Stimulated activated CD8-positive, alpha-beta memory T cell treated with anti-CD3 and anti-CD28 coated beads, Interleukin-7, amount 100 ng/mL, for 24 hours (primary cell): ENCODE measurements at places on chromosomes 5 and 9.

DNA sequence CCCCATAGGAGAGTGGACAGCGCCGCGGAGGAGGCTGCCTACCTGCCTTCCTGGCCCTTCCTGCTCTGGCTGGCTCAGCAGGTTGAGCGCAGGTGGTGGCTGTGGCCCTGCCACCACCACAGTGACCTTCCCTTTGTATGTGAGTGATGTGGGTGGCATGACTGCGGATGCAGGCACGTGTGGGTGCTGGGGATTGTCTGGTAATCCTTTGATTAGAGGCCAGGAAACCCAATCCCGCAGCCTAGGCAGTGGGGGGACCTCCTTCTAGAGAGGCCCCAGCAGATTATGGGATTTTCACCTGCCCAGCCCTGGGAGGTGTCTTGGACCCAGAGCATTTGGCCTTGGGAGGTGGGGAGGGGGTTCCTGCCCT is 16.5 kb downstream of the RXRA start:
- DNase-seq, result no peak

DNA sequence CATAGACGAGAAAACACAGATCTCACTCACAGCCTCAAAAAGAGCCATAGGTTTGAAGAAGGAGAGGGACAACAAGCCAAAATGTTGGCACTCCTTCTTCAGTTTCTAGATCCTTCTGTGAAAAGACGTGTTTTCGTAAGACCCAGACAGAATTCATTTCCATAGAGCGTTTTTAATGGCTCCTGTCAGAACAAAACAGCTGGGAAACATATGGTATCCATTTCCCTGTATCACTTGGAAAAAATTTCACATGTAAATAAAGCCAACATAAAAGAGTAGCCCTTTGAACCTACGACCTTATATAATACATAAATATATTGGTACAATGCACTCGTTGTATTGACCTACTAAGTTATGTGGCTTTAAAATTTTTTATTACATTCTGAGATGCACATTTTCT is 108.1 kb downstream of the SNCAIP start:
- no peak for DNase-seq

GRCh38 chr9:120663380-120663779 is 50.9 kb downstream of the MEGF9 start:
- no peak for DNase-seq

DNA sequence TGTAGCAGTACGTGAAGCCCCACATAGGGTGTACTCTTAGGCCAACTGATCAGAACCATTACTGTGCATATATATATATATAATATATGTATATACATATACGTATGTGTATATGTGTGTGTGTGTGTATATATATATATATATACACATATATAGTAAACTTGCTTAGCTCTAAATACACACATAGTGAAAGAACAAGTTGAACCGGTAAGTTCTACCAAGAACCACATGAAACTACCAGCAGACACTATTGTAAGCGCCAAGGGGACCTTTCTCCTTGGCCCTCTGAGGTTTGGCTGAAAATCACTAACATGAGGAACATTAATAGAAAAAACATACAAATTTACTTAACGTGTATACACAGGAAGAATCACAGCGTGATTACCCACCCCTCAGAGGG is 1.8 kb upstream of the TARS1 start:
- no peak for DNase-seq

DNA sequence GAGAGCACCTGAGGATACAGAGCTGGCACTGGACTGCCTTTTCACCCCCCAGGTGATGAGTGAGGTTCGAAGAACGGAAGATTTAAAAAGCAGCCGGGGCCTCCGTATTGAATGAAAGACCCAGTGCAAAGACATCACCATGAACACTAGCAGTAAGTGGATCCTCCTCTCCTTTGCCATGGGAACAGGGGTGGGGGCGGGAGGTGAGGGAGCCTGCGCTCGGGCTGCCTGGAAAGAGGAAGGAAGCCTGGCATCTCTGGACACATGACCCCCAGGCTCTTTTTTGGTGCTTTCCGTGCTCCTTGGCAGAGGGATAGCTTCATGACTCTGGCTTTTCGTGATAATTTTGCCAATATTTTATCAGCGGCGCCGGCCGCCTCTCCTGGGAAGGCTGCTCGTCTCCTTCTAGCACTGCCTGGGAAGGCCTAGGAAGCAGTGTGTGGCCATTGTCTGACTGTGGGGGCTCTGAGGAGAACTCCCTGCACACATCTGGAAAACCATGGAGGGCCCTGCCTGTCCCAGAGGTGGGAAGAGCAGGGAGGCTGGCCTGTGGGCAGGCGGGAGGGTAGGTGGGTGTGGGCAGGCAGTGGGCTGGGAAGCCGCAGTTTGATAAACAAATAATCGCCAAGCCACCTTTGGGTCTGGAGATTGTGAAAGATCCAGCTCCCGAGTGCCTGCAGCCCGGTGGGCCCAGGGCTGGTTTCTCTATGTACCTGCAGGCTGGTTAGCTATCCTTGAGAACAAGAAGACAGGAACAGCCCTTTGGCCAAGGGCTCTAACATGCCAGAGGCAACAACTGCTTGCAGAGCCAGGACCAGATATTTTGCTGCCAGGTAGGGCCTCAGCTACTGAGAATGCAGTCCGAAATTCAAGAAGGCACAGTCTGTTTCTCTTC is 911 bp downstream of the ABLIM3 start:
- no peak for DNase-seq

GRCh38 chr9:111423389-111423788 is 60.8 kb downstream of the ECPAS start:
- no peak for DNase-seq

DNA sequence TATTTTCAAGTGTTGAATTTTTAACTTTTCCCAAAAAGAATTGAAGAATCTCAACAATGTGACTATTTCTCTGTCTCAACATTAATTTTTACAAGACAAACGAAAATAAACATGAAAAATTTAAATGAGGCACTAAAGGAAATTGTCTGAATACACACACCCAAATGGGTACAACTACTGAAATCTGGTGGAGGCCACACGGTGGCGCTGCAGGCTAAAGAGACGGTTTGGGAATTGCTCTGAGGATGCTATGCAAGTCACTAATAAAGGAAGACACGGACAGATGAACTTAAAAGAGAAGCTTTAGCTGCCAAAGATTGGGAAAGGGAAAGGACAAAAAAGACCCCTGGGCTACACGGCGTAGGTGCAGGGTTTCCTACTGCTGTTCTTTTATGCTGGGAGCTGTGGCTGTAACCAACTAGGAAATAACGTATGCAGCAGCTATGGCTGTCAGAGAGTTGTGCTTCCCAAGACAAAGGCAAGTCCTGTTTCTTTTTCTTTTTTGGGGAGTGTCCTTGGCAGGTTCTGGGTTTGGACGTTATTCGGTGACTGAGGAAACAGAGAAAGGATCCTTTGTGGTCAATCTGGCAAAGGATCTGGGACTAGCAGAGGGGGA is at the start of gene PCDHB10:
PCDHB10 (plus strand) TSS at position 244 of the 616 bp plus-strand sequence; CDS start at position 444, 200 bp downstream.
- DNase-seq, result no peak

DNA sequence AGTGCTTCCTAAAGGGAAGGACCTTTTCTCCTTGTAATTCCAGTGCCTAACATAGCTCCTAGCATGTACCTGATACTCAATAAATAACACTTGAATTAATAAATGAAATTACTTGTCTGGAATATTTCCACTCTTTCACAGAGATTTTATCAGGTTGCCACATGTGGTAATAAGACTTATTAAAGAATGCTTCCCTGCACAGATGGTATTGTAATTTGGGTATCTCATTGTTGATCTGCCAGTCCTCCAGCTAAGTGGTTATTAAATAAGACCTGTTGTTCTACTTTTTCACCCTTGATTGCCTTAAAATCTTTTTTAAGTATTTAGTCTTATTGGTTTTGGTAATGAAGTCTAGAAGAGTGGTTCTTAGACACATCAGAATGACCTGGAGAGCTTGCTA is 28.1 kb upstream of the CETN3 start:
- no peak for DNase-seq

- DNase-seq, result no peak
These were observed 482 bp downstream of the TESK1 start for GRCh38 chr9:35605351-35606137.

- DNase-seq, result no peak
These were observed 84.6 kb downstream of the CEMIP2 start for GRCh38 chr9:71683598-71684235.

DNA sequence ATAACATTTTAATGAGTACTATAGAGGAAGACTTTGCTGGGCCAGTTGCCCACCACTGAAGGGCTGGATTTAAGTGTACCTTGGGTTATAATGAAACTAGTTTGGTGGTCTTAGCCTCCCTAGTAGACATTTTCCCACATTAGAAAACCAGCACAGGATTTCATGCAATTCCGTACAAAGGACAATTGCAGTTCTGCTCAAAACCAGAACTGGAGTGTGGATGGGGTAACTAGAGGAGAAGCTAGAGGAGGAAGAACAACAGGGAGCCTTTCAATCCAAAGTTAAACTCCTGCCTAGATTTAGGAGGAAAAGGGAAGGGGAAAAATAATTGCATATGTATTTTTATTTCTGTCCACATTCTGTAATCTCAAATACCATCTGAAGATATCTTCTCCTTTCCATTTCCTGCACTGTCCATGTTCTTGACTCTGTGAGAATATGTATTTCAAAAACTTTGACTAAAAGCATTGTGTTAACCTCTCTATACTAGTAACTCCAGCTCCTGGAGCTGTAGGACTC is 97.5 kb upstream of the SSBP2 start:
- no peak for DNase-seq
